ENCODE measurements at places on chromosomes 1 and 21.

- peak; percentile 56 for DNase-seq
Observed at GRCh38 chr1:51624855-51625254, 8.0 kb downstream of the OSBPL9 start.

DNA sequence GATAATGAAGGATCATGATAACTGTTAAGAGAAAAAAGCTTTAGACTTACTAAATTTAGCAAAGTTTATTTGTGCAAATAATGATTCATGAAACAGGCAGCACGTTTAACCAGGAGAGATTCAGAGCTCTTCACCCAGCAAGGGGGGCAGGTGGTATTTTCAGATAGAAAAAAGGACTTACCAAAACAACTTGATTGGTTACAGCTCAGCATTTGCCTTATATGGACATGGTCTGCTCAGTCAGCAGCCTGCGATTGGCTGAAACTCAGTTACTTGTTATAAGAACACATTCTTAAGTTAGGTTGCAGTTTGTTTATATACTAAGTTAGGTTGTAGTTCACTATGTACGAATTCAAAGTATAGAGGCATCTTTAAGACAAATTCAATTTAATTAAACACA is 165.6 kb downstream of the DUSP10 start:
- no peak for DNase-seq

DNA sequence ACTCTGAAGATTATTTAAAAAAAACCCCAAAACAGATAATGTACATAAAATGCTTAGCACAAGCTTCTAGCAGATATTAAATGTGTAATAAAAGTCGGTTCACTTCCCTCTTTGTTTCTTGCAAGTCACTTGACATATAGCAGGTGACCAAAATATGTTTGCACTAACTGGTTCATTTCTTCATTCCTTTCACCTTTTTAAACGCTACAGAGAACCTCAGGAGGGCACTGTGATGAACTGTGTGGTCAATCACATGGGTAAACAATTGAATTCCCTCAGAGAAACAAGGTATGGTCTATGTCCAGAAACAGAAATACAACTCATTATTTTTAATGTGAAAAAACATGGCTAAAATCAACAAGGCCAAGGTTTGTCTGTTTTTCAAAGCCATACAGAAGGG is 51.3 kb upstream of the BCL10 start:
- DNase-seq = peak; percentile 7

DNA sequence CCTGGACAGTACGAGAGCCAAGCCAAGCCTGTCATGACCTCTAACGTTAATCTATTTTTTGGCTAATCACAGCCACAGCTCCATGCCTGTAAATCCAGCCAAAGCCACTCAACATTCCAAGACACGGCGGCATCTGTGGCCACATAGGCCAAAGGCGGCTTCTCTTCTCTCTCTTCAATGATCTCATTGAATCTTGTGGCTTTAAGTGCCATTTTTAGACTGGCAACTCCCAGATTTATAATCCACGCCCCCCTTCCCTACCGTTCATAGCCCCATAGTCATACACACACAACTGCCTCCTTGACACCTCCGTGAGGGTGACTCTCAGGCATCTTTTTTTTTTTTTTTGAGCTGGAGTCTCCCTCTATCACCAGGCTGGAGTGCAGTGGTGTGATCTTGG is 5.7 kb upstream of the SELENON start:
- DNase-seq = no peak

GRCh38 chr1:226063977-226064815 is 1.7 kb downstream of the H3-3A start:
- peak; percentile 53 for DNase-seq

- DNase-seq = no peak
Observed at GRCh38 chr1:234325878-234326496, 47.3 kb upstream of the COA6 start.

DNA sequence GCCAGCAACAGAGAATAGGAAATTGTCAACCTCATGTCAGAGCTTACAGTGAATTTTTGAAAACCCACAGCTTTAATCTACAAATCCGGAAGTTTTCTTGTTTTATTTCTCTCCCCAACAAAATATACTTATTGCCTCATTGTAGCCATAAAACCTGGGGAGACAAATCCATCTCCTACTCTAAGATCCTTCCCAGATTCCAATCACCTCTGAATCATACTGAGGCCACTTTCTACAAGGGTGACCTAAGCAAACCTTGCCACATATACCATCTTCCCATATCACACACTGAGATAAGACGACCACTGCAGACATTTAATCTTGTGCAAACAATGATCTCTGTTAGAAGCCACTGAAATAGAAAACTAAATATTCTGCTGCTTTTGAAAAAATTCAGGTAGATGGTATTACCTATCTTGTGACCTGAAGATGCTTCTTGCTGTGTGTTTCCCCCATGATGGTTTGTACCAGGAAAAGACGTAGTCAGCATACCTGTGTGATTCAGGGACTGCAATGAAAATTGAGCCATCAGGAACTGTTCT is 171.5 kb upstream of the DUSP10 start:
- DNase-seq = no peak

DNA sequence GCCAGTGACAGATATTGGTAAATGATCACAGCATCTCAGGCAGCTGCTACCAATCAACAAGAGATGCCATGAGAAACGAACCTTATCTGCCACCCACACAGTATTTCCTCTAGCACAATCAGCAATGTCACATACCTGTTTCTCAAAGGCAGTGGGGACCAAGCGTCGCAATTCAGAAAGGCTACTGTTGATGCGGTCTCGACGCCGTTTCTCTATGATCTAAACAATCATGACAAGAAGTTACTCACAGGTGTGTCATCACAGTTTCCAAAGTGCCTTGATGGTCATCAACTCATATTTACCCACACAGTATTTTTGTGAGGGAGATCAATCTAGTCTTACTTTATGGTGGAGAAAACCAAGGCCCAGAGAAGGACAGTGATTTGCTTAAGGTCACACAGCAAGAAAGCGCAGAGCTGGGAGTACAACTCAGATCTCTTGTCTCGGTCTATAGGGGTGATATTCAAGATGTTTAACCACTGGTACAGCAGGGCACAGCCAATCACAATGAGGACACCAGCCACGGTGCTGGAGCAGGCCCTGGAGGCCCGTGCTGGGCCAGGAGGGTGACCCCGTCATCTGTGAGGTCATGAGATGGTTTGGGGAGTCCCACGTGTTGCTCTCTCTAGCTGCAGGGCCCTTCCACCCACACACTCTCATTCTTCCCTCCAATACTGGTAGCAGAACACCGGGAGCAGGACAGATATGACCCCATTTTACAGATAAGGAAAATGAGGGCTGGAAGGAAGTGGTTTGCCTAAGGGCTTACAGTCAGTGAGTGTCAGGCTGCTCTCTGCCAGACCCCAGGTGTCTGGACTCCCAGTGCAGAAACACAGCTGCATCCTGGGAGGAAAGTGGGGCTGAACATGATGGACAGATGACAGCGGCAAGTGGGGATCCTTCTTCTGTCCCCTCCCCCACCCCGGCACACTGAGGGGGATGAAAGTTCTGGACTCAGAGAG is 7.8 kb downstream of the HEYL start:
- no peak for DNase-seq

DNA sequence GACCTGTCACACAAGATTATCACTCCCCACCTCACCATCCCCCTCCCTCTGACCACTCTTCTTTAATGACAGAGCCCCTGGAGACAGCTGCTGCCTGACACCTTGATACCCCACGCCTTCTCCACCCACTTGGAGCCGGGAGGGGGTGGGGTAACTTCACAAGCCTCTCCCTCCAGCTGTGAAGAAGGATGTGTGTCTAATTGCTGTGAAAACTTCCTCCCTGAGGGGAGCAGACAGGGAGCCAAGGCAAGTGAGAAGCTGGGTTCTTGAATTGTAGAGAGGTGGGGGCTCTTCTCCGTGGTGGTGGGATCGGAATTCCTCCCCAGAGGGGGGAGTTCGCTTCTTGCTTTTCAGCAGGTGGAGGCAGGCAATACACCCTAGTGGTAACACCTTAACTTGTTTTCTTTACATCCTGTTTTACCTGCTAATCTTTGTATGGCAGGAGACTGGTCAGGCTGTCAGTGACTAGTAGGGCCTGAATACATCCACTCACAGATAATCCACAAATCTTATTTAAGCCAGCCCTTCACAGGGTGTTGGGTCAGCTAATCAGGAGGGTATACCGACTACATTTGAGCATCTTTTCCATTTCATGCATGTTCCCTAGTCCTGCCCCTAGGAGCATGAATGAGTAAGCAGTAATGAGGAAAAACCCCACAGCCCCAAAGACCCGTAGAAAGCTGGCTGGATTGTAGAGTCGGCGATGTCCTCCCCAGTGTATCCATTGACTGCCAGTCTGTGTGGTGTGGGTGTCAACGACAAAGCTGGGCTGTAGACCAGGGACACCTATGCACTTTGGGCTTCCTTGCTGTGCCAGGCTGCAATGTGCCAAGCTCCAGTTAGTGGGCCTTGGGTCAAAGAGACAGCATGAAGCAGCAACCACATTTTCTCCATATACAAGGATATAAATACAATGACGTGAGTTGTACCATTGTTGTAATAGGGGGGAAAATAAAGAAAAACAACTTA is 57.3 kb downstream of the NFASC start:
- DNase-seq = no peak

- no peak for DNase-seq
Observed at GRCh38 chr1:19272064-19272463, 16.5 kb downstream of the AKR7A3 start.
